ENCODE measurements at places on chromosomes 13 and 19.
A peak's percentile ranks its signal among the peaks of the same experiment; 100 is the strongest.

DNA sequence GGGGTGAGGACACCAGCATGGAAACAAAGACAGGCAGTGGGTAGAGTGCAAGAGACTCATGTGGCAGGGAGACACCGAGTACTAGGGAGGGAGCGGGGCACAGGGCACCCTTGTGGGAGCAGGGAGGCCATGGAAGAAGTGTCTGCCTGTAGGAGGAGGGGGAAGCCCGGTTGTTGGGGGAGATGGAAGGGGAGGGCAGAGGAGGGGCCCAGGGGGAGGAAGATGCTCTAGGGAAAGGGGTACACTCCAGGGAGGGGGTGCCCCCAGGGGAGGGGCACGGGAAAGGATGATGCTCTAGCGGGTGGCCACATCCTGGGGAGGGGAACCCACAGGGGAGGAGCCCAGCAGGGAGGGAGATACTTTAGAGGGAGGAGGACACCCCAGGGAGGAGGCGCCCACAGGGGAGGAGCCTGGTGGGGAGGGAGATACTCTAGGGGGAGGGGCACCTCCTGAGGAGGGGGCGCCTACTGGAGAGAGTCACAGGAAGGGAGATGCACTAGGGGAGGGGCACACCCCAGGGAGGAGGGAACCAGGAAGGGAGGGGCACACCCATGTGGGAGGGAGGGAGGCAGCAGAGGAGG lies 24.9 kb downstream of the CPAMD8 start:
- no peak for DNase-seq

DNA sequence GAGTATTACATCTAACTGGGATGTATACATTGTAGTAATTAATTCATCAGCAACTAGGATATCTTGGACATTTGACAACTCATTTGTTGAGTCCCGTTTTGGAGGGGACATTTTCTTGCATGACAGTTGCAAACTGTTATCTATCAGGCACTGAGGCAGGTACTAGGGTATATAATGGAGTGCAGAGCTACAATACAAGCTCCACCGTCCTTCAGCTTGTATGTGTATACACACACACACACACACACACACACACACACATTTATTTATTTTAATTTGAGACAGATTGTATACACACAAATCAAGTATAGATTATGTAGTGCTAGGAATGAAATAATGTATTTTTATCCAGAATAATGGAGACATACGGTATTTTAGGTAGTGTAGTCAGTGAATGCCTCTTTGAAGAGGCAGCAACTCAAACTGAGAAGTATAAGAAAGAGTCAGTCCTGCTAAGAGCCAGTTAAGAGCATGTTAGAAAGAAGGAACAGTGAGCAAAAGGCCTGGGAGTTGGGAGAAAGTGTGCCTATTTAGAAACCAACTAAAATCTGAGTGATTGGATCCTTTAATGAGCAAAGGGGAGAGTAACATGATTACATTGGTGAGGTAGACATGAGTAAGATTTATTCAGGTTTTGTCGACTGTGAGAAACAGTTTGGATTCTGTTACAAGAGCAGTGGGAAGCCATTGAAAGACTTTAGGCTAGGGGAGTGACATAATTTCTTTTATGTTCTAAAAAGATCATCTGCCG lies 74.5 kb downstream of the NBEA start:
- DNase-seq, result no peak

DNA sequence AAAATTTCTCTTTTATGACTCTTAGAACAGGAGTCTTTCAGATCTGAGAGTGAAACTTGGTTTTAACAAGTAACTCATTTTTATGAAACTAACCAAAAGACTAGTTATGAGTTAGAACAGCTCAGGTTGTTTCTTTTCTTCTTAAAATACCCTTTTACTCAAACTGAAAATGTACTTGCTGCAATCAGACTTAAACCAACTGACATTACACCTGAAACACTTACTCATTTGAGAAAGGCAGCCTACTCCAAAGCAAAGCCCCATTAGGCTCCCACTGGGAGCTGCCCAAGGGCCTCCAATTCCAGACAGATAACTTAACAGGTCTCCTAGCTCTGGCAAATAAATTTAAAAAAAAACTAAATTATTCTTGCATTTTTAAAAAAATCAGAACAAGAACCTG lies 3.6 kb downstream of the FOXO1 start:
- no peak for DNase-seq

GRCh38 chr19:33268162-33268991 lies 34.0 kb downstream of the CEBPA start:
- DNase-seq, result no peak

- no peak for DNase-seq
Observed at GRCh38 chr13:60162096-60162495, 1.6 kb downstream of the DIAPH3 start.

DNA sequence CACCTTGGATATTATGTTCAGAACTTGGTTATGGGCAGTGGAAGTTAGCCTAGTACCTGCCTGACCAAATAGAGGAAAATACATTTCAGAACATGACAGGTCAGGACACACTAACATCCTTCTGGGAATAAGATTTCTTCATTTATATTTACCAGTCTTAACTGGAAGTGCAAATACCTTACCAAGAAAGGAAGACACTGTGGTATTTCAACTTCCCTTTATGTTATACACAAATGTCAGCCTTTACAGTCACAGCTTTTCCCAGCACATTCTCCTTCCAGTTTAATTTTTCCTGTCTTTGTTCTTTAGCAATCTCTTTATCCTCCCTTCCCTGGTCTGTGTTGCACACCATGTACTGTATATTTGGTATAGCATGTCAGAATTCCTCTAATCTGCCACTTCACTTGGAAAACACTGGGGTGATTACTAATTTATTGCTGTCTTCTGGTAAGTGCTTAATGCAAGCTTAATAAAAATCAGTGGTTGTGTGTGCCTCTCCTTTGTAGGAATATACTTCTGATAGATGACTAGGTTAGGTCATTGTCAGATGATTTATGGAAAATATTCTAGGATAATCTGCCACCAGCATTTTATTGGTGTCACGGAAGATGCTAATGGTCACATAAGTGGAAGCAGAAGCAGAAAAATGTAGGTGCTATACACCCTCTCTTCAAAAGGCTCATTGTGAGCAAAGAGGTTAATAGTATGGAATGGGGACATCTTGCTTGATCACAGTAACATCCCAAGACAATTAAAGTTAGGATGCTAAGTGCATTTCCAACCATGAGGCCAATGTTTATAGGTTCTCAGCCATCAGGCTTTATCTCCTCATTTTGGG lies 124.3 kb upstream of the STARD13 start:
- DNase-seq, result no peak

DNA sequence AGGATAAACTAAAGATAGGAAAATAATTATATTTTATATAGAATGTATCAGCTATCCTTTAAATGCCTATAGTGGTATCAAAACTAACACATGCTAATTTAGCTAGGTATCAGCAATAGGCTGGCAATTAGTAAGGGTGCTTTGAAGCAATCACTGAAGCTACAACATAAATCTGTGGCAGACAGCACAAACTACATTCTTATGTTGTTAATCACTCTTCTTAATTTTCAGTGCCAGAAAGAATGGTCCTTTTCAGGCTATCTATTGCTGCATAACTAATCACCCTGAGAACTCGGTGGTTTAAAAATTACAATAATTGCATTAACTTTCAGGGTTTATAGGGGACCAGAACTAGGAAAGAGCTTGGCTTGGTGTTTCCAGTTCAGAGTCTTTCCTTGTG lies 963.1 kb downstream of the EFNB2 start:
- DNase-seq, result no peak

GRCh38 chr19:17183858-17184321 lies 31.3 kb upstream of the USE1 start:
- peak; percentile 20 for DNase-seq

- DNase-seq, result no peak
Observed at GRCh38 chr13:110856942-110857835, 57.7 kb downstream of the ANKRD10 start.

DNA sequence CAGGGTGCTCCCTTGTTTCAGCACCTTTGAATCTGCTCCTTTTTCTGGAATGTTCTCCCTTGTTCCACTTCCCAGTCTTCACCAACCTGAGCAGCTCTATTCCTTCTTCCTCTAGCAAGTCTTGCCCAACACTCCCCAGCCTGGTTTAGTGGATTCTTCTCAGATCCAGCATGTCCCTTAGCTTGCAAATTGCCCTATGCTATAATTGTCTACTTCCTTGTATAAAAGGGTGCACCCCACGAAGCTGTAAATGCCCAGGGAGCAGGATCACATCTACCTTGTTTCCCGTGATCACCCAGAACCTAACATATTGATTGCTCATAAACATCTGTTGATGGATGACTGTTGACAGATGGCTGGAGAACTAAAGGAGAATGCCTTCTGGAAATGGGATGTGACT lies 93.2 kb upstream of the C1QTNF9B start:
- DNase-seq, result no peak

- peak; percentile 32 for DNase-seq
Observed at GRCh38 chr13:93039131-93039530, 187.5 kb upstream of the GPC6 start.

DNA sequence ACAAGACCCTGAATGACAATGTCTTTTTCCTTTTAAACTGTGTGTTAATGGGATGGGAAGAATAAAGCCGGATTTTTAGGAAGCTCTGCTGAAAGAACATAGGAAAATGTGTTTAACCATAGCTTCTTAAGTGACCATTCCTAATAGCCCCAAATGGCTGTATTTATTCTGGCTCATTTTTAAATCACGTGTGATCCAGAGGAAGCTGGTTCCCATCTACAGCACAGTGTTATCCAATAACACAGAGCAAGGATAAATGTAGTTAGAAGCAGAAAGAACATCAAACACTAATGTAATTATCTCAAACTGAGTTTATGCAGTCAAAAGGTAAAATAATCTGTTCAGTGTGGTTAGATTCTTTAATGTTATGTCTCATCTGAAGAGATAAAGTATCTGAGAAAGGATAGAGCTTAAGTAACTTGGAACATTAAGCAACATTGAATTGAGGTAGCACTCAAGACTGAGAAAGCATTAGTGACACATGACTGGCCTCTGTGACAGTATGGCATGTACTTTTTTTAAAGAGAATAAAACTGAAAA lies 853.3 kb downstream of the GPC5 start:
- no peak for DNase-seq

DNA sequence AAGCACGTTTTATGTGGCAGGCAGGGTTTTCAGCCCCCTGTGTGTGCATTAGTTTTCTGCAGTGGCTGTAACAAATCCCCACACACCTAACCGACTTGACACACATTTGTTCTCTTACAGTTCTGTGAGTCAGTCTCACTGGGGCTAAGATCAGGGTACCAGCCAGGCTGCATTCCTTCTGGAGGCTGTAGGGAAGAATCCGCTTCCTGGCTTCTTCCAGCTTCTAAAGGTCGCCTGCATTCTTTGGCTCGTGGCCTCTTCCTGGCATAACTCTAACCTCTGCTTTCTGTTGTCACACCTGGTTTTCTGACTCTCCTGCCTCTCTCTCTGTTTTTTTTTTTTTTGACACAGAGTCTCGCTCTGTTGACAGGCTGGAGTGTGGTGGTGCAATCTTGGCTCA lies 6.4 kb downstream of the ELSPBP1 start:
- no peak for DNase-seq

DNA sequence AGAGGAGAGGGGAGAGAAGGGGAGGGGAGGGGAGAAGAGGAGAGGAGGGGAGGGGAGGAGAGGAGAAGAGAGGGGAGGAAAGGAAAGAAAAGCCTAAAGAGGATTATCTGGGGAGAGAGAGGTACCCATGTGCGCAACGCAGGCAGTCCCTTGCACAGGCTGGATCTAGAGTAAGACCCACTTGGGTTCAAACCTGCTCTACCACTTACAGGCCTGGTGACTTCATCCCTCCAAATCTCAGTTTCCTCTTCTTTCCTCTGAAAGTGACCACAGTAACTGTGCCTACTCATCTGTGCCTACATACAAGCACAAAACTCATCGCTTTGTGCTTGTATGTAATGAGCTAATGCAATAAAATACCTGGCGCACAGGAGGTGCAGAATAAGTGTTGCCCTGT lies 732 bp upstream of the MAP1S start:
- DNase-seq, result no peak

DNA sequence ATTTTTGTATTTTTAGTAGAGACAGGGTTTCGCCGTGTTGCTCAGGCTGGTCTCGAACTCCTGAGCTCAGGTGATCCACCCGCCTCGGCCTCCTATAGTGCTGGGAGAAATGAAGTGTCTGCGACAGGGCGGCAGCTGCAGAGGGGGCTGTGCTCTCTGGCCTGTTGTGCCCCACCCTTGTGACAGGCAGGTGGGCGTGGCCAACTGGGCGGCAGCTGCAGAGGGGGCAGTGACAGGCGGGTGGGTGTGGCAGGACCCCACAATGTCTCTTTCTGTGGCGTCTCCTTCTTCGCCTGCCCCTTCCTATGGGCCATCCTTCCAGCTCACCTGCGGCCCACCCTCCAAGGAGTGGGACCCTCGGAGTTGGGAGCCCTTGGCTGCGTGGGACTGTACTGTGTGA lies 11.8 kb downstream of the STK11 start:
- DNase-seq, result no peak

GRCh38 chr13:52454459-52454819 lies 839 bp upstream of the CKAP2 start:
- no peak for DNase-seq

- DNase-seq, result no peak
Observed at GRCh38 chr19:33152176-33152575, 20.3 kb downstream of the WDR88 start.

GRCh38 chr19:17862711-17863519 lies 3.2 kb downstream of the RPL18A start:
- no peak for DNase-seq

GRCh38 chr13:59890054-59890453 lies 273.7 kb downstream of the DIAPH3 start:
- no peak for DNase-seq

GRCh38 chr19:41870401-41870873 lies 6.6 kb upstream of the CD79A start:
- DNase-seq, result no peak

DNA sequence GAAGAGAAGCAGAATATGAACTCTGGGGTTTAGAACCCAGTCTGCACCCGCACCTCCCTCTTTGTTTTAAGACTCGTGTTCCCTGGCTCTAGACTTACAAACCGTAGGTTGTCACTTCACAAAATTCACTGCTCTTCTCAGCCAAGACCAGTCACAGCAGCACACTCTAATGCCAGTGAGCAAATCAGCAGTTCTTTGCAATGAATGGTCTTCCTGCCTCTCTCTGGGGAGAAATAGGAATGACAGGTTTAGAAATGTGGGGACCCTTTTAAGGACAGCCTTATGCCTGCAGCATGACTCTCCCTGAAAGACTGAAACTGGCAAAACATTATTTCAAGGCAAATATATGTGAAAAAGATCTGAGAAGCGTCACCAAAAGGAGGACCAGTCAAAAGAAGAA lies 156.9 kb downstream of the KCTD15 start:
- DNase-seq, result no peak

- DNase-seq, result no peak
Observed at GRCh38 chr13:71797517-71797916, 69.5 kb downstream of the DACH1 start.

All from fibroblast of skin of left quadriceps (primary cell).